ENCODE measurements at places on chromosomes 6 and 20.
A peak's percentile ranks its signal among the peaks of the same experiment; 100 is the strongest.

DNA sequence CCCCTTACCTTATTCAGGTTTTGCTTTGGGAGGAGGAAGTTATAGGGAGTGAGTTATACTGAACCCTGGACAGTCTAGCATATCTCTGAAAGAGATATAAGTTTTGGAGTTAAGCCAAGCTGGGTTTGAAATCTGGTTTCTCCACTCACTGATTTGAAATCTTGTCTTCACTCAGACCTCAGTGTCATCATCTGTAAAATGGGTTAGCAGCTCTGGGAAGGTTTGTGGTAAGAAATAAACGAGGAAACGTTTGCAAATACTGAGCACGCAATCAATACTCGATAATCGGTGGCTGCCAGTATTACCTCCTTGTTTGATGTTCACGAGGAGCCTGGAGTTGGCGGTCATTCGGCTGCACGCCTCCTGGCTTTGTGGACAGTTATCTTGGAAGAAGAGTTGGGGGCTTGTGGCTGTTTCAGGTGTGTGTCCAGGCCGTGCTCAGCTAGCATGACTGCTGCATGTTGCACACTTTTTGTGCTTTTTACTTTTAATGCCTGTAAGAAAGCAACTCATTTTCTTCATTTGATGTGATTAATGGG, 61.8 kb downstream of the PAX1 start:
- DNase-seq = no peak

DNA sequence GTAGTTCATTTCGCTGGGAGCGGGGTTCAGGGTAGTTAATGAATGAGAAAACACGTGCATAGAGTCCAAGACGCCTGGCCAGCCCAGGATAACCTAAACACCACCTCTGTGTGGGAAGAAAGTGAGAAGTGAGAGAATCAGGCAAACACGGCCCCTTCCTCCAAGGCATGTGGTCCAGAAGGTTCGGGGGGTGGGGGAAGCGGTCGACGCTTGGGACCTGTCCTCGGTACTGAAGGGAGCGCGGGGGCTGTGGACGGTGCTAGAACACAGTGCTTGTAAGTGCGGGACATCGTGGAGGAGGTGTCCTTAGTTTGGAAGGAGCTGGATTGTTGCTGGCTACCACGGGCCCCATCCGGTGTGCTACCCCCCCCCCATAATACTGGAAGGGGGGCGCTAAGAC, 1.7 kb upstream of the VSTM2L start:
- no peak for DNase-seq

DNA sequence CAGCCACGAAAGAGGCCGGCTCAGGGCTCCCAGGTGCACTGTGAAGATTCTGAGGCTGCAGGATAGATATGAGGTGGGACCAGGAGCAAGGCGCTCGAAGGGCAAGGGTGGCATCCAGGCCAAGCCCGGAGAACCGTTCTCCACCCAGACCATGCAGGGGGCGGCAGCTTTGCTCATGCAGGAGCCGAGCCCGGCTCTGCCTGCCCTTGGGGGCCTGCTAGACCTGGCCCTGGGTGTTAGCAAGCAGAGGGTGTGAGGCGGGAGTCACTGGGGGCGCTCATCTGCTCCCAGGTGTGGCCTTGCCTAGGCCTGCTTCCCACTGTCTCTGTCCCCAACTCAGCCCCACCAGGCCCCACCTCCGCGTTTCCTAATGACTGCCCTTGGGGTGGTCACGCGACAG, 59.4 kb downstream of the WDR27 start:
- DNase-seq = no peak

GRCh38 chr6:3962291-3963280, 113.4 kb downstream of the FAM50B start:
- DNase-seq = no peak

DNA sequence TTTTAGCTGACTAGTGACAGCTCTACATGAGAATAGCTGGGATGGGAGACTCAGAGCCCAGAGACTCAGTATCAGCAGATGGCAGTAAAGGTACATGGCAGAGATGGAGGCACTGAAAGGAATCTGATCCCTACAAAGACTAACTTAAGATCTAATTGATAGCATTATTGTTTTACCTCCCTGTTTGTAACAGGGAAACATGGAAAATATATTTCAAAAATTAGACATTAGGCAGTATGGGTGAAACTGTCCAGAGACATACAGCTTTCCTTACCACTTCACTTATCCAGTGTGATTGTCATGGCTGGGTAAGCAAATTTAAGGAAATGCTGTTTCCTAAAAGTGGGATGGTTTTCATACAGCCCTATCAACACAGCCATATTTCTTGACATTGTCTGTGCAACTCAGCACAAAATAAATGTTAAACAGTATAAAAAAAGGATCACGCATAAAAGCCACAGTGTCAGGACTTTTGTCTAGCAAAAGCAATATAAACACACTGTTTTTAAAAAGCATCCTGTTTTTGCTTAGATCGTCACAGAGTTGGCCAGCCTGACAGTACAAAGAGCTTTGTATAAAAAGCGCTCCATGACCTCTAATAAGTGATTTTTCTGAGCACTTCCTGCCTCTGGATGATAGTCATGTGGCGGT, 376.9 kb downstream of the PHF3 start:
- DNase-seq = no peak

DNA sequence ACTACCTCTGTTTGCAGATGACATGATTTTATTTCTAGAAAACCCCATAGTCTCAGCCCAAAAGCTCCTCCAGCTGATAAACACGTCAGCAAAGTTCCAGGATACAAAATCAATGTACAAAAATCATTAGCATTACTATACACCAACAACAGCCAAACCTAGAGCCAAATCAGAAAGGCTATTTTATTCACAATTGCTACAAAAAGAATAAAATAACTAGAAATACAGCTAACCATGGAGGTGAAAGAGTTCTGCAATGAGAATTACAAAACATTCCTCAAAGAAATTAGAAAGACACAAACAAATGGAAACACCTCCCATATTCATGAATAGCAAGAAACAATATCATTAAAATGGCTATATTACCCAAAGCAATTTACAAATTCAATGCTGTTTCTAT, 65.6 kb upstream of the HTR1E start:
- DNase-seq = no peak

GRCh38 chr6:1621070-1621701, 11.5 kb downstream of the FOXC1 start:
- DNase-seq = no peak

- no peak for DNase-seq
Observed at GRCh38 chr20:62595491-62595890, 46.8 kb upstream of the SLCO4A1 start.

DNA sequence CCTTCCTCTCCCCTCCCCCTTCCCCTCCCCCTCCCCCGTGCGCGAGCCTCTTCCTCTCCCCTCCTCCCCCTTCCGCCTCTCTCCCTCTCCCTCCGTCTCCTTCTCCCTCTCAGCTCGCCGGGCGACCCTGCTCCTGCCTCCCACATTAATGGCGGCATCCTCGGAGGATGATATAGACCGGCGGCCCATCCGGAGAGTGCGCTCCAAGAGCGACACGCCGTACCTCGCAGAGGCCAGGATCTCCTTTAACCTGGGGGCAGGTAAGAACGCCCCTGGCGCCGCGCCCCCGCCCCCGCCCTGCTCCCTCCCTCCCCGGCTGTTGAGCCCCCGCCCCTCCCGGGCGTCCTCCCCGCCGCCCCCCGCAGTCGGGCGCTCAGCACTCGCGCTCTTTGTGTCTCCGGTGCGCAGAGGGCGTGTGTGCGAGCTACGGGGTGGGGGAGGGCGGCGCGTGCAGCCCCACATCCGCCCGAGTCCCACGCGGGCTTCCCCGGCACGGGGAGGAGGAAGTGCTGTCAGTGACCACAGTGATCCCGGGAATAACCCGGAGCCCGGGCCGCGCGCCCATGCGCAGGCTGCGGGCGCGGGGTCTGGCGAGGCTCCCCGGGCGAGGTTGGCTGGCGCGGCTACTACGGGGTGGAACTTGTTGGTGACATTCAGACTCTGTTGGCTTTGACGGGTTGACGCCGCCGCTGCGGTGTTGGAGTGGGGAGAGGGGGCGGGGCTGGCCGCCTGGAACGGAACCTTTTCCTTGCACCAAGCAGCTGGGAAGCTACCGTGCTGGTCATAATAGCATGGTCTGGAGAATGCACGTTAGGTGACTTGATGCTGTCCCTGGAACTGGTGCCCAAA, 33.2 kb downstream of the PHACTR1 start:
- no peak for DNase-seq

DNA sequence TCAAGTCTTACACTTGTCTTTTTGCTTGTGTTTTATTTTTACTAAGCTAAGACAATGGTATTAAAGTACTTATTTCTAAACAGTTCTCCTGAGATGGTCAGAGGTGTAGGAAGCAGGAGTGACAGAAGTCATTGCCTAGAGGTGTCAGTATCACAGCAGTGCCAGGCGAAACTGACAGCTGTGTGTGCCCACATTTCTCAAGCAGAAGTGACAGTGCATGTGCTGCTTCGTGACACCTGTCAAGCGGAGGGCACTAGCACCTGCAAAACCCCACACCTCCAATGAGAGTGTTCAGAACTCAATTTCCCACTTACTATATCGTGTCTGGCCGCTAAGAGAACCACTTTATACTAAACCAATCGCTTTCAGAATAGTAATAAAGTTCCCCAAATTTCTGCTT, 82.8 kb downstream of the SLC23A2 start:
- no peak for DNase-seq

GRCh38 chr6:2563635-2564034, 187.1 kb downstream of the MYLK4 start:
- peak; percentile 79 for DNase-seq

GRCh38 chr6:16723826-16724225, 37.4 kb downstream of the ATXN1 start:
- DNase-seq = no peak

DNA sequence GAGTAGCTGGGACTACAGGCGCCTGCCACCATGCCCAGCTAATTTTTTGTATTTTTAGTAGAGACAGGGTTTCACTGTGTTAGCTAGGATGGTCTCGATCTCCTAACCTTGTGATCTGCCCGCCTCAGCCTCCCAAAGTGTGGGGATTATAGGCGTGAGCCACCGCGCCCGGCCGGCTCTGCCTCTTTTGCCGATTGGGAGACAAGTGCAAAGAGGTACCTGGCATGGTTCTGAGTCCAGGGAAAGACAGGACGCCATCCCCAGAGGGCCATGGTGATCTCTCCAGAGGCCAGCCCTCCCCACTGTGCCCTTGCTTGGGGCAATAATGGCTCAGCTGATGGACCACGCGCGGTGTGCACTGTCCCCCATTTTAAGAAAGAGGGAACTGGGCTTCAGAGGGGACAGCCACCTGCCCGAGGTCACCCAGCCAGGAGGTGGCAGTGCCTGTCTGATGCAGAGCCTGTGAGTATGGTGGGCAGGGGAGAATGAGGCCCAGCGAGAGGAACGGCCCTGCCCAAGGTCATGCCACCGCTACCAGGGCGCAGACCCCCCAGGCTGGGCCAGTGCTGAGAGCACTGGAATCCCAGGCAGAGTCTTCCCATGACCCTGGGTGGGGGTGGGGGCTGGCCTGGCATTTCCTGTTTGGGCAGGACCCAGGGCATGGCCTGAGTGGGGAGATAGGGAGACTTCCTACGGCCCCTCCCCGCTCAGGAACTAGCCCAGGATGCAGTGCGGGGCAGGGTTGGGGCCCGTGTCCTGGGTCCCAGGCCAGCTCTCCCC, 61.0 kb downstream of the SNAI1 start:
- no peak for DNase-seq

DNA sequence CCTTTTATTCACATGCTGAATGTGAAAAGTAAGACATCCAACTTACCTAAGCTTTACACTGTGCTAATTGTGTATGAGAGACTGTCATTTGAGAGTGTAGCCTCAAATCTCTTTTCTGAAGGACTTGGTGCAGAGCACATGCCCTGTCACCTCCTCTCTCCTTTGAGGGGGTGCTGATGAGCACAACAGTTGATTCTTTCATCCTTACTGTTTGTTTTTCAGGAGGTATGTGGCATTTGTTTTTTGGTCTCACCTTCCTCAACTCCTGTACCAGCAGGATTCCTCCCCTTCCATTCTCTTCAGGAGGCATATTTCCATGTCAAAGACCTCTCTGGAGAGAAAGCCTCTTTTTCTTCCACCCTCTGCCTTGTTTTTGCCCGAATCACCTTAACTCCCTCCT, 252.6 kb upstream of the CITED2 start:
- no peak for DNase-seq

- DNase-seq = no peak
Observed at GRCh38 chr20:51729771-51730170, 38.4 kb downstream of the ATP9A start.

DNA sequence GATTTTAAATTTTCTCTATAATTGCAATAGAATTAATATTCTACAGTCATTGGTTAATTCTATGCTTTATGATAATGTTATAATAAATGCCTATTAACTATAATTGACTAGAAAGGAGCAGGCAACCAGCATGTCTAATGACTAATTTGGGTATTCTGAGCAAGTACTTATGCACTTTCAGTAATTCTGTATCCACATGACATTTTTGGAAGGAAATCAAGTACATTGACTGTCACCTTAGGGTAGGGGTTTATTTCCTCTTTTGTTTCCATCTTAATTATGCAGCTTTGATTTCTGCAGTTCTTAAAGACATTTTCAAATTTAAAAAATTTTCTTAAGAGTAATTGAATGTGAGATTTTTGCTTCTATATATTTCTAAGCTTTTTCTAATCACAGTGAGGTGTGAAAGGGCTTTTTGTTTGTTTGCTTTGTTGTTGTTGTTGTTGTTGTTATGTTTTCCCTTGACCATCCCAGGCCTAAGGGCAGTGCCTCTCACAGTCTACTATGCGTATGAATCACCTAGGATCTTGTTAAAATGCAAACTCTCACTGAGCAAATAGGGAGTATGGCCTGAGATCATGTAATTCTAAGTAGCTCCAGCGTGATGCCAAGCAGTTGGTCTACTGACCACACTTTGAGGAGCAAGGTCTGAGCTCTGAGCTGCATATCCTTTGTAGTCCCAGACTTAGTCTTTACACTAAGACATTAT, 467.1 kb upstream of the RNF217 start:
- no peak for DNase-seq

GRCh38 chr20:57650266-57650665, 30.0 kb upstream of the ZBP1 start:
- DNase-seq = no peak
